ENCODE measurements at places on chromosomes 7 and 10. TPM values are rescaled to one million over a fixed set of nuclear protein-coding genes. Genes with fewer than 3 reads are reported as not detected.
A peak's percentile ranks its signal among the peaks of the same experiment; 100 is the strongest.

RBP3 gene
- not detected for total RNA-seq

CCDC7 gene
- total RNA-seq, result 28.4 TPM

SEMA3D gene
- not detected for total RNA-seq

DNA sequence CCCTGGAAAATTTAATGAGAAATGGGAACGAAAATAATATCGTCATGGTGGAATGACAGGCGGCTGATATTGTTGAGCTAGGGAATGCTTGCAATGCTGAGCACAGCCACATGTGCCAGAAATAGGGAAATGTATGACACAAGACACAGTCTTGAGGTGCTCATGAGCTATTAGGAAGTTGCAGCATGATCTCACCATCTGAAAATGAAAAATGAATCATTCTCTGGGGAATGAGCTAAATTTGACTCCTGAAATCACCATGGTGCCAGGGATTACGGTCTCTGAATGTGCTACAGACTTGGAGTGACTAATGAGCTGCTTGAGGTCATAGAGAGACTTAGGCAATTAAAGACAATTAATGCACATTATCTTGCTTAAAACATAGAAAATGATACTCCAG, 845.0 kb downstream of the CNTNAP2 start:
- no peaks in the 10 kb centered on the region for H3K27me3 ChIP-seq
- DNase-seq, result no peak
- H3K4me1 ChIP-seq, result no peaks in the 10 kb centered on the region
- no peaks in the 10 kb centered on the region for H3K36me3 ChIP-seq

- H3K4me1 ChIP-seq, result peaks cover 12% of the 10 kb centered on the region
- H3K27ac ChIP-seq, result no peak overlapping the region
- no peaks in the 10 kb centered on the region for H3K36me3 ChIP-seq
- peaks cover 10% of the 10 kb centered on the region for H3K27me3 ChIP-seq
- DNase-seq, result peak; percentile 43
- H3K4me3 ChIP-seq, result no peak overlapping the region
Observed at GRCh38 chr7:142632271-142633134, 116.8 kb upstream of the PRSS1 start.

- peaks cover 29% of the 10 kb centered on the region for H3K36me3 ChIP-seq
- peaks cover 14% of the 10 kb centered on the region for H3K4me1 ChIP-seq
- no peak for DNase-seq
Observed at GRCh38 chr10:62130948-62131347, 137.7 kb downstream of the RTKN2 start.

DNA sequence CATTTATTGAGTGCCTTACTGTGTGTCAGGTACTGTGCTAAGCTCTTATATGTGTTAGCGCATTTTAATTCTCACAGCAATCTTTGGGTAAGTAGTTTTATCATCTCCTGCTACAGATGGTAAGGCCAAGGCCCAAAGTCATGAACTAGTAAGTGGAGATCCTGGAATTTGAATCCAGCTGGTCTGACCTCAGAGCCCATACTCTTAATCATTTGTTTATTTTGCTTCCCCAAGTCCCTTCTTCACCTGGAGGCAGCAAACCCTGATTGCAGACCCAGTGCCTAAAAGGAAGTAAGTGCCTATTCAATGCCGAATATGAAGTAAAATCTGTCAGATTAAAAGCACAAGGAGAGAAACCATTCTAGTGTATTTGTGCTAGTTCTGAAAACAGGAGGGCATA, 182.9 kb upstream of the TCF7L2 start:
- H3K4me1 ChIP-seq, result no peaks in the 10 kb centered on the region
- peaks cover 7% of the 10 kb centered on the region for H3K36me3 ChIP-seq
- DNase-seq, result no peak
- no peak overlapping the region for H3K4me3 ChIP-seq
- no peak overlapping the region for H3K27ac ChIP-seq

- no peak overlapping the region for H3K27ac ChIP-seq
- H3K4me3 ChIP-seq, result no peak overlapping the region
- no peaks in the 10 kb centered on the region for H3K27me3 ChIP-seq
- no peaks in the 10 kb centered on the region for H3K36me3 ChIP-seq
Observed at GRCh38 chr7:3910054-3910453, 609.0 kb downstream of the SDK1 start.

GRCh38 chr7:139041378-139042085, 5.7 kb upstream of the ZC3HAV1L start:
- peaks cover 30% of the 10 kb centered on the region for H3K36me3 ChIP-seq
- no peak overlapping the region for H3K4me3 ChIP-seq
- H3K4me1 ChIP-seq, result peaks cover 38% of the 10 kb centered on the region
- peak overlapping the region; percentile 31 for H3K27ac ChIP-seq

DNA sequence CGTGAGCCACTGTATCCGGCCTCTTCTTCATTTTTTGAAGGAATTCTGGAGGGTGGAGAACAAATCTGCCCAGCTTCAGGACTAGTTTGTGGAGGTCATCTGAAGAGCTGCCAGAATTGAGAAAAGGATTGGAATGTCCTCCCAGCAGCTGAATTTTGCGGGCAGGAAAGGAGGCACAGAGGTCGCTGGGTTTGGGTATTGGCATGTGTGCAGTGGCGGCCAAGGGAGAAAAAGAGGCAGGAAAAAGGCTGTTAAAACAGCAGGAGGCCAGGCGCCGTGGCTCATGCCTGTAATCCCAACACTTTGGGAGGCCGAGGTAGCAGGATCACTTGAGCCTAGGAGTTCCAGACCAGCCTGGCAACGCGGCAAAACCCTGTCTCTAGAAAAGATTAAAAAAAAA, 80.4 kb downstream of the HIP1 start:
- H3K27me3 ChIP-seq, result no peaks in the 10 kb centered on the region
- H3K36me3 ChIP-seq, result no peaks in the 10 kb centered on the region
- no peaks in the 10 kb centered on the region for H3K4me1 ChIP-seq

Data from activated naive CD8-positive, alpha-beta T cell treated with anti-CD3 and anti-CD28 coated beads, Interleukin-2, amount 10 ng/mL, durations not matched to agents 7 days and 5 days (primary cell).